ENCODE measurements at places on chromosomes 6 and 20. TPM values are rescaled to one million over a fixed set of nuclear protein-coding genes. Genes with fewer than 3 reads are reported as not detected.

DNA sequence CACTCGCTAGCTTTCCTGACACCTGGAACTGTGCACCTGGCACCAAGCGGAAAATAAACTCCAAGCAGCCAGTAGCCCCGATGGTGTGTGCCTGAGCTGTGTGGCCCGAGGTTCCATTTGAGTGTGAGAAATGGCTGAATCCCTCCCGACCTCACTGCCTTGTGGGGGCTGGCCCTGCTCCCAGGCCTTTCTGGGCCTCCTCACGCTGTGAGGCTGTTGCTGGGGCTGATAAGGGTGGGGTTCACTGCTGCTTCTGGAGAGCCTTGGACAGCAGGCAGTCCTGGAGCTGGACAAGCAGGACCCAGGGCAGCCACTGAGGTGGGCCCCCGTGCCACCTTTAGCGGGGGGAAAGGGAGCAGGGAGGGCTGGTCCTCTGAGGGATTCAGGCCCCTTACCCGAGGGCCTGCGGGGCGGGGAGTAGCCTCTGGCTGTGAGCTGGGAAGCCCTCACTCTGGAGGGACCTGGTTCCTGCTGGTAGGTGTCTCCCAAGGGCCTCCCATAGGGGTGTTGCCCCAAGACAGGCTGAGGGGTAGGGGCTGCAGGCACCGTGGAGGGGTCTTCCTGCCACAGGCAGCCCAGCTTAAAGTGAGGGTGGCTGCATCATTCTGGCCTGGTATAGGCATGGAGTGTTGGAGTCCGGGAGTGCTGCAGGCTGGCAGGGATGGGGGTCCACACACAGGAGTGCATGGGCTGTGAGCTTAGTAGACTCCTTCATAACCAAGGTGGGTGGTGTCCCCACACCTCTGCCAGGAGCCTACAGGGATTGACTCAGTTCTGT is 1.7 kb downstream of the PPDPF start:
- no peak for DNase-seq

DNA sequence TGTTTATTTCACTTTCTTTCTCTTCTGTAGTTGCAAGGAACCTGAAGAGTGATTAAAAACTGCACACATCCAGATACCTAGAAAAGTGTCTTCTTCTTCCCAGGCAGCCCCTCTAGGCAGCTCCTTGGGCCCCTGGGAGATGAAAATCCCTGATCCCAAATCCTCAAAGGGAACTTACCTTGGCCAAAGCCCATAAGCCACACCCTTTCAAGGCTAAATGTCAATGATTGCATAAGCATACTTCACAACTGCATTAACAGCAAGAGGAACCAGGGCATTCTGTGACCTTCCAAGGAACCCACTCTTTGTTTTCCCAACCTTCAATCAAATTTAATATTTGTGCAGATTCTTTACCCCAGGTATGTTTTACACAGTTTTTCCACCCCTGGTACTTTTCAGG is 4.4 kb upstream of the HMGN3 start:
- no peak for DNase-seq

GRCh38 chr20:47118641-47119040 is 224.0 kb downstream of the EYA2 start:
- no peak for DNase-seq

GPLD1 gene
- total RNA-seq, result 0.71 TPM

CCDC167 gene
- 52.4 TPM for total RNA-seq

BPIFB1 gene
- not detected for total RNA-seq

GLP1R gene
- not detected for total RNA-seq

GRCh38 chr6:166419717-166420116 is 37.0 kb upstream of the MPC1 start:
- DNase-seq, result no peak

DNA sequence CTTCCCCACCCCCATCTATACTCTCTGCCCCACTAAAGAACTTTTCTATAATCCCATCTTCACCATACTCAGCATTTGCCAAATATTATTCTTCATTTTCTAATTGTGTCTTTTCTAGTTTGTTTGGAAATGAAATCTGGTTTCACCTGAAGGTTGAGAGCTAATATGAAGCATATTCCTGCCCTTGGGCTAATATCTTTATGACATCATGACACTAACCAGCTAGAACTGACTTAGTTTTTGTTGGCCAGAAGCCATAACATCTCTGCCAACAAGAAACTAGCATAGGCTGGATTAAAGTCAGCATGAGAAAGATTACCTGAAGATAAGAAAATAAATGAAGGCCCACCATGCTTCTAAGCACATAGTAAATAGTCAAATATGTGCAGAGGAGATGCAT is 16.7 kb downstream of the UNC5CL start:
- DNase-seq, result no peak

GPR63 gene
- not detected for total RNA-seq

XPO5 gene
- total RNA-seq, result 38.0 TPM

DNA sequence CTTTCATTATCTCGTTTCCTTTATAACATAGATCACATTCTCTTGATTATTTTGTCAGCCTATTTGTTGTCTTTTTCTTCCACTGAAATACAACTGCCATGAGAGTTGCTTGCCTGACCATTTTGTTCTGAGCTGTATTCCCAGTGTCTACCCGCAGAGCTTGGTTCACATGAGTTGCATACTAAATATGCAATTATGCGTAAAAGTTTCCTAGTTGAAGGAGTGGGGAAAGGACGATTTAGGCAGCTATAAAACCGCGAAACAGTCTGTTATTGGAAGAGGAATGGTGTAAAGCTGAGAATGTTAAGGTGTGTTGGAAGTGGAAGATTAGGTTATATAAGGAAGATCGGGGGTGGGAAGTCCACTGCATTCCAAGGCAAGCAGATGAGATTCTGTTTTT is 8.8 kb downstream of the TBPL1 start:
- no peak for DNase-seq

- DNase-seq, result no peak
Measured at GRCh38 chr20:16462711-16463110, 110.5 kb downstream of the KIF16B start.

CST3 gene
- total RNA-seq, result 26.7 TPM
